ENCODE measurements at places on chromosomes 4 and X.

DNA sequence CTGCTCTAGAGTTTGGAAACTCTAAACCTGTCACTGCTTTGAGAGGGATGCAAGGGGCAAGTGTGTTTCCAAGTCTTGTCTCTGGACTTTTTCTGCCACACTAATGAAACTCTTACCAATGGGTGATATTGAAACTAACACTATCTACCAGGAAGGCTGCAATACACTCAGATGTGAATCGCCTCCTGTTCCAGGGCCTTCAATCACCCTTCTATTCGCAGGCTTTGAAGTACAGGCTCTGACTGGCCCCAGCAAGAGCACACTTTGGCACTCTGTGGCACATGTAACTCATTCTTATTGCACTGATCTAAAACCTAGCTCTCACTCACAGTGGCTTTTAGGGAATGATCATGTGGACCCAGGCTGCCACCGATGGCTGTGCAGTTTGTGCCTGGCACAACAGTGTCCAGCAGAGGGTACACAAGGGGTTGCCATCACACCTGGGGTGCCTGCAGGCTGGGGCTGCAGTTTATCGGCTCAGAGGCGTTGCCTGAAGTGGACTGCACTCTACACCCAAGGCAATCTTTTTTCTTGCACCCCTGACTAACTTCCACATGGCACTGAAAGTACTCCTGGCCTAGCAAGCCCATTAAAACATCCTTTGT lies 210.8 kb downstream of the MGST2 start:
- no peak for DNase-seq

- no peak for DNase-seq
Observed at GRCh38 chrX:134738986-134739740, 80.9 kb upstream of the PLAC1 start.

- no peak for DNase-seq
Observed at GRCh38 chrX:45001048-45001447, 128.1 kb downstream of the KDM6A start.

- DNase-seq = no peak
Observed at GRCh38 chr4:21753084-21753760, 195.3 kb downstream of the KCNIP4 start.

DNA sequence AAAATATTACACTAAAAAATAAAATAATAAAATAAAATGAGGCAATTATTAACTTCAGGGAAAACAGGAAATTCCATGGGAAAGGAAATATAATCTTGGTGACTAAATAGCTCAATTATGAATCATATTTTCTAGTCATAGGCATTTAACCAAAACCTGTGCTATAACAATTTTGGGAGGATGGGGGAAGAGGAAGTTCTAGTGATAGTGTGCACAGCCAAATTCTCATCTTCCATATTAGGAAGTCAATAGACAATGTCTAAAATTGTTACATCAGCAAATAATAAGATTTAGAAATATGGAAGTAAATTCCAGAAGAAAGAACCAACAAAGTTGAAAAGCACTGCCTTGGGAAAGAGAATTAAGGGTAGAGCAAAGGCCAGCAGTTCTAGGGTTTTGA lies 2.8 kb downstream of the AWAT2 start:
- DNase-seq = no peak

GRCh38 chr4:156968479-156968984 lies 3.1 kb downstream of the PDGFC start:
- no peak for DNase-seq

- no peak for DNase-seq
Observed at GRCh38 chr4:105184316-105184980, 37.8 kb downstream of the TET2 start.

- DNase-seq = no peak
Observed at GRCh38 chr4:37400241-37400881, 155.8 kb downstream of the NWD2 start.

- no peak for DNase-seq
Observed at GRCh38 chr4:57147335-57148060, 37.3 kb upstream of the IGFBP7 start.

- DNase-seq = no peak
Observed at GRCh38 chrX:10142041-10142599, 14.7 kb upstream of the CLCN4 start.

DNA sequence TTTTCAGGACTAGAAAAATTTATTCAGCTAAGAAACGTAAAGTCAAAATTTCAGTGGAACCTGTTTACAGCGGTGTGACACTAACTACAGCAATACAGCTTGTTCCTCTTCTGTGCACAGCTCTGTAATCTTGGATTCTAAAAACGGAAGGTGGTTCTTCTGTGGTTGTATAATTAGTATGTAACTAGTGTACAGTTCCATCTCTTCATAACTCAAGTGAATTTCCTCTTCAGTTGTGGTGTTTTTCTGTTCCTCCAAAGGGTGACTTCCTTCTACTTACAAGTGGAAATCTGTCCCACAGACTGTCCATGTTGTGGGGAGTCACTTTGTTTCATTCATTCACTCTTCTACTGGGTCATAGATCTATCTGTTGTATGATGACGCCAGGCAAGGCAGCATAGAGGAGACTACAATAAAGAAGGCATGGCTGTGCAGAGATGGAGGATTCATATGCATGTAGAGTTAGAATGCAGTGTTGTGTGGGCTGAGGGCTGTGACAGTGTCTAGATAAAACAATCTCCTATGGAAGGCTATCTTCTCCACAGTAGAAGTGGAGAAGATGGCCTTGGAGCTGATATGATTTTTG lies 5.4 kb downstream of the DAPP1 start:
- no peak for DNase-seq

DNA sequence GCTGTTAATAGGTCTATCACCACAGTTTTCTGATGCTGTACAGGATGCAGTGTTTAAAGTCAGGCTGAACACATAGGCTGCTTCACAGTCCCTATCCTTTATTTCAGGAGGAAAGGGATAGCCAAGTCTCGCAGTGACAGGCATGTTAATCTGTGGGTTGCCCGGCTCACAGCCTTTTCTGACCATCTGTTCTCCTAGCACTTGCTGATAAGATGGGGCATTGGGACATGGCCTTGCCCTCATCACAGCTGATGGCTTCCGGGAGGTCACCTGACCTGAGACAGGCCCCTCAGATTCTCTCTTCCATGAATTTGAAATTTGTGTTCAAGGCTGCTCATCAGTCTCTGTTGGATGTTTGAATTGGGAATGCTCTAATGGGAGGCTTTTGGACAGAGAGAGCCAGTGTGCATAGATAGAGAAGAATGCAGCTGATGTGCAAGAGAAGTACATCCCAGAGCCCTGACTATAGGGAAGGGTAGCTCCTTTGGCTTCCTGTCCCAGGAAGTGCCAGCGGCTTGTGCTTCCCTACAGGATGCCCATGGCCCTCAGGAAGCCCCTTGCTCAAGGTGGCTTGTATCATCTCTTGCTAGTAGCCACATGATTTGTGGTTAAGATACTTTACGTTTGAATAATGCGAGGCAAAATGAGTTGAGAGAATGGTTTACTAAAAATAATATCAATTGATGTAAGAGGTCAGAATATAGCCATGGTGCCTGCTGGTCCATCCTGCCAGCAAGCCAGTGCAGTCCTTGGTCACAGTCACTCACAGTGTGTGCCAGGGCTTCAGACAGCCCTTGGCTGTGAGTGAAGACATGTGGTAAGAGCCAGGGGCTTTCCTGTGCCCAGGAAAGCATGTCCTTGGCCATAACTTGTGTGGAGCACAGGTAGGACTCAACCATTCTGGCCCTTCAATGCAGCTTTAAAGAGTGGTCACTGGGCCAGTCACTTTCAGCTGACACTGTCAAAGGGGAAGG lies 88.6 kb downstream of the TSPAN7 start:
- DNase-seq = no peak

- no peak for DNase-seq
Observed at GRCh38 chrX:14027036-14027435, 2.7 kb downstream of the GEMIN8 start.

DNA sequence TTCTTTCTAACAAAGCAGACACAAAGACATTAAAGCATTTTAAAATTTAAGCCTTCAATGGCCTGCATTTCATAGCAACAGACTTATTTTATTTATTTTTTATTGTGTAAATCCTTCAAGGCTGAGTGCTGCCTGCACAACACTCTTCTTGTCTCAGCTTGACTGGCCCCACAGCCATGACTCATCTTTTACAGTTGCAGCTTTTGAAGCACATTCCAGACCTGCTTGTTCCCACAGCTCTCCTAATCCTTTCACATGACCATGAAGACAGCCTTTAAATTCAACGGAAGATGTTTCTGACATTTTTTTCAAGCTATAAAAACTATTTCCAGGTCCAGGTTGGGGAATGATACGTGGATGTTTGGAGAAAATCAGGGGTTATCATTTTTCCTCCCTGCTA lies 276.9 kb upstream of the TACR3 start:
- no peak for DNase-seq

- no peak for DNase-seq
Observed at GRCh38 chrX:115089419-115089818, 72.0 kb upstream of the IL13RA2 start.

DNA sequence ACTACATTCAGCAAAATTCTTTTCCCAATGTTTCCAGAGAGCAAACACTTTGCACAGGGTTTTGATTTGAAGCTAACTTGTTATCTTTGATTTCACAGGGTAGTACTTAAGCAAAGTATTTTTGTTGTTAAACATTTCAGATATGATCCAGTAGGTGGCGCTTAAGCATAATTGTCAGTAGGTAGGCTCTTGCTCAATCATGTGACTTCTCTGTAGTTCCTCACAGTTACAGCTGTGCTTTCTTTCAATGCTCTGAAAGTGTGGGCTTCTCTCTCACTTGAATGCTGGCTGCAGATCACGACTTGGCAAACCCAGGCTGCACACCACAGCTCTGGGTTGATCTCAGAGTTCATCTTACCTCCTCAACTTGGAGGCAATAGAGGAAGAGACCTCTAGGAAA lies 1016.5 kb downstream of the SH3BGRL start:
- no peak for DNase-seq

GRCh38 chr4:16764622-16765021 lies 133.8 kb downstream of the LDB2 start:
- DNase-seq = no peak

- DNase-seq = no peak
Observed at GRCh38 chr4:161404346-161405110, 759.3 kb downstream of the FSTL5 start.

- DNase-seq = no peak
Observed at GRCh38 chrX:118644378-118644777, 83.0 kb upstream of the IL13RA1 start.

GRCh38 chr4:54230484-54231418 lies 1.7 kb downstream of the PDGFRA start:
- no peak for DNase-seq

GRCh38 chrX:130552444-130553073 lies 150.8 kb downstream of the RBMX2 start:
- DNase-seq = no peak

DNA sequence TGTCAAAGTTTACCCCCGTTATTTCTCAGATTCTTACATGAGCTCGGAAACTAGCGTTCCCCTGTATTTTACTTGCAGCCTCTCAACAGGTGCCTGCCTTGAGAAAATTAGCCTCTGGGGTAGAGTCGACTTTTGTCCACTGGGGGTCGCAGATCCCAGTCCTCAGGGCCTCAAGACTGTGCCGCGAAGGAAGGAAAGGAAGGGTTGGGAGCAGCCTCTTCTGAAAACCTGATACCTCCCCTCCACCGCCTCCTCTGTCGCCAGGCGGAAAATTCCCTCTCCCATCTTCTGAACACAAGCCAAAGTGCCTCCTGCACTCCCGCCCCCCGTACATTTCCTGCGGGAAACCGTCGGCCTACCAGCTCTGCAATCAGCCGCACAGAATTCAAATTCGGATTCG lies 44.4 kb upstream of the TMSB15B start:
- peak; percentile 26 for DNase-seq

GRCh38 chr4:41571422-41571821 lies 33.5 kb downstream of the LIMCH1 start:
- DNase-seq = no peak

GRCh38 chrX:136850441-136851175 lies 29.9 kb downstream of the RBMX start:
- no peak for DNase-seq

GRCh38 chrX:152950786-152951185 lies 43.1 kb downstream of the PNMA5 start:
- no peak for DNase-seq

DNA sequence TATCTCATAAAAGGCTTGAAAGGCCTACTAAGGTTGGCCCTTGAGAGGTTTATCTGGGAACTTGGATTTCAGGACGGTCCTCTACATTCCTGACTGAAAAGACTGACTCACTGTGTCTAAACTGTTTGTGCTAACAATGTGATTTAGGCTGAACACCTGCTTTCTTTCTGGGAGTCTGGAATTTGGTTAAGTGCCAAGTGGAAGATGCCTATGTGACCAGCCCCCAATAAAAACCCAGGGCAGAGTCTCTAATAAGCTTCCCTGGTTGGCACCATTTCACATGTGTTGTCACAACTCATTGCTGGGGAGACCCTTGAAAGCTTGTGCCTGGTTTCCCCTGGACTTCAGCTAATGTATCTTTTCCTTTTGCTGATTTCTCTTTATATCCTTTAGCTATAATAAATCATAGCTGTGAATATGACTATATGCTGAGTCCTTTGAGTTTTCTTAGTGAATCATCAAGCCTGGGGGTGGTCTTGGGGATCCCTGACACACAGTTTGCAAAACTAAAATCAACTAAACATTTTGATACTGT lies 55.1 kb downstream of the GPR82 start:
- DNase-seq = no peak

DNA sequence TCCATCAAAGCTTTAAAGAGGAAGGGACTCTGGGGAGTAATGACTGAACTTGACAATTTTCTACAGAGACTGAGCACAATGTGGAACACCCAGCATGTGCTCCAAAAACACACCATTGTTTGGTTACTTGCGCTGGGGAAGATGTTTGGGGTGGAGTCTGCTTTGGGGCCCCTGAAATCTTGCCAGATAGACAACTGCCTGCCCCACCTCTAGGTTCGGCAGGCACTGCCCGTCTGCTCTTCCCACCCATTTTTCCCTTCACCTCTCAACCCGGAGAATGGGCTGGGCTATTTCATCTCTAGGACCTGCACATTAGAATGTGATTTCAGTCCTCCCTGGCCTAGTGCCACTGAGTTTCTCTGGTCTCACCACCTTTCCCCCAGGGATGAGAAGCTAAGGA lies 41.9 kb downstream of the TSC22D3 start:
- DNase-seq = no peak

DNA sequence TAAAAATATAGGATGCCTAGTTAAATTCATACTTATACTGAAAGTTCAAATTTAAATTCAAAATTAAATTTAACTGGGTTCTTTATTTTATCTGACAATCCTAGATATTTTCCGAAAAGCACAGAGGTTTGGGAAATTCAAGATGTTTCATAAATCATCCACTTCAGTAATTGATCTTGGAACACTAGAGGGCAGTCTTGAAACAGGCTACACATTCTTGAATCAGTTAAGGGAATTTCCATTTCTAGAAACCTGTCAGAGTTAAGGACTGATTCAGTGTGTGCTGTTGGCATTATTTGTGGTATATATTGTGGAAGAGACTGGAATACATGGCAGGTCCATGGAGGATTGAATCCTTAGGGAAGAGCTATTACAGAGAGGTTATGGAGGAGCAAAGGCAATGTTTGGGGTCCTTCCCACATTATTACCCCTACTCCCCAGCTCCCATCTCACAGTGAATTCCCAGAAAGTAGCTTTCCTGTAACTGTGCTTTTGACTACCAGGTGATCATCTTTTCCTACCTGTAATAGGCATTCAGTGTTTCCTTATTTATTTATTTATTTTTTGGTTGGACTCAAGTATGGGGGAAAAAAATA lies 92.9 kb downstream of the EGF start:
- no peak for DNase-seq

GRCh38 chrX:70806081-70806480 lies 102.4 kb downstream of the TEX11 start:
- DNase-seq = no peak

All from activated gamma-delta T cell treated with Interleukin-2 at 50 U/mL for 16 hours (primary cell).